ENCODE measurements at places on chromosomes 3 and 15. TPM values are rescaled to one million over a fixed set of nuclear protein-coding genes. Genes with fewer than 3 reads are reported as not detected.

Gene EIF2B5
- 75.9 TPM for total RNA-seq

DNA sequence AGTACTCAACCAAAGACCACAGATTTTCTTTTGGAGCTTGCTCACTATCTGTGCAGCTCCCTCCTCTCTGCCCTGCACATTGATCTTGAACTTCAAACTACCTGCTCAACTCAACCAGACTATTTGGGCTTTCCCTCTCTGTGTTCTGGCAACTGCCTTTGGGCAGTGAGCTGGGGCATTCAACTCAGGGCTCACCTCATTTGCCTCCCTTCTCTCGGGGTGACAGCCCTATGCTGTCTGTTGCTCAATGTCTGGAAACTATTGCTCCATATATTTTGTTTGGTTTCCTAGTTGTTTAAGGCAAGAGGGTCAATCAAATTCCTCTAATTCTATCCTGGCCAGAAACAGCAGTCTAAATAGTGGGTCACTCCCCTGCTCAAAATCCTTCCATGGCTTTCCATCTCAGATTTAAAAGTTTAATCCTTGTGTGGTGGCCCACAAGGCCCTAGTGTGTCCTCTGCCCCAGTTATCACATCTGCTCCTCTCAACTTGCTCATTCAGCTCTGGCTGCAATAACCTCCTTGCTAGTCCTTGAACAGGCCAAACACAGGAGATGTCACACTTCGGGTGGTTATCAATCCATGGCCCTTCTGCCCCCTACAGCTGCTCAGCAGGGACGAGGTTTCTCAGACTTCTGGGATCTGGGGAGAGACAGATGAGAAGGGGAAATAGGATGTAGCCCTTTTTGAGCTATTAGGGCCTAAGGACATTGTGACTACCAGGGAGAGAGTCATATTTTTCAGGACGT, 67.8 kb downstream of the SNRK start:
- peaks cover 14% of the 10 kb centered on the region for H3K4me1 ChIP-seq
- no peak for DNase-seq
- H3K27me3 ChIP-seq: no peaks in the 10 kb centered on the region
- no peak overlapping the region for H3K4me3 ChIP-seq
- H3K27ac ChIP-seq: no peak overlapping the region

DNA sequence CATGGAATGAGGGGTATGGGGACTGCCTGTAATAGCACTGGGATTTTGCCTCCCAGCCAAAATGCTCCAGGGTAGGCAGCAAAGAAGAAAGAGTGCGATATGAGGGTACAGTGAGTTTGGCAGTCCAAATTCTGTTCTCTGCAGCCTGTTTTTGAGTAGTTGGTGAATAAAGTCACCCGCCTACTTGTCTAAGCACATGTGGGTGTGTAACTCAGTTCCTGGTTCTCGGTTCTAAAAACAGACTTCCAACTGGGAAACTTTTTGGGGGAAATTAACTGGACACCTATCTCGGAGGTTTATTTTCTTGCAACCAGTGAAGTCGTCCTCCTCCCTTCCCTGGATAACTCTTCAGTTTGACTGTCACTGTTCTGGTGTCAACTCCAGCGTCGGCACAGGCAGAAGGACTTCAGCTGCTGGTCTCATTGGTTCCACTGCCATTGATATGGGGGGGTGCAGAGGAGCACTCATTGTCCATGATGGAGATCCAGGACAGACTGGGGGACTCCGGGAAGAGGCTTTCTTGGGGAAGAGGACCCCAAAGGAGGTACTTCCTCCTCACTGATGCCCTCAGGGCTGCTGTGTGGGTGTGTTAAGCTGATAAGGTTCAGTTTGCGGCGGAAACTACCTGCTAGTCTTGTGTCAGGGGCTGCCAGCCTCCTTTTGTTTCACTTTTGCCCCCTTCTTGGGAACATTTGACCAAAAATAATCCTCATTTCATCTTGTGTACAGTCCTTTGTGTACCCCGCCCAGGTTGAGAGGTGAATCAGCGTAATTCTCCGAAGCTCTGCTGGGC, 13.2 kb downstream of the GHRL start:
- no peak for DNase-seq
- peaks cover 51% of the 10 kb centered on the region for H3K4me1 ChIP-seq
- no peak overlapping the region for H3K4me3 ChIP-seq
- peak overlapping the region; percentile 52 for H3K27ac ChIP-seq
- H3K27me3 ChIP-seq: no peaks in the 10 kb centered on the region

GRCh38 chr3:39937874-39938273, 128.5 kb downstream of the MYRIP start:
- no peak overlapping the region for H3K27ac ChIP-seq
- no peak for DNase-seq
- H3K4me3 ChIP-seq: no peak overlapping the region
- H3K36me3 ChIP-seq: no peaks in the 10 kb centered on the region
- no peaks in the 10 kb centered on the region for H3K27me3 ChIP-seq
- no peaks in the 10 kb centered on the region for H3K4me1 ChIP-seq
